ENCODE measurements at places on chromosomes 2 and 18.
A peak's percentile ranks its signal among the peaks of the same experiment; 100 is the strongest.

- peak; percentile 8 for DNase-seq
These were observed 46.2 kb downstream of the MEIS1 start for GRCh38 chr2:66481100-66481549.

DNA sequence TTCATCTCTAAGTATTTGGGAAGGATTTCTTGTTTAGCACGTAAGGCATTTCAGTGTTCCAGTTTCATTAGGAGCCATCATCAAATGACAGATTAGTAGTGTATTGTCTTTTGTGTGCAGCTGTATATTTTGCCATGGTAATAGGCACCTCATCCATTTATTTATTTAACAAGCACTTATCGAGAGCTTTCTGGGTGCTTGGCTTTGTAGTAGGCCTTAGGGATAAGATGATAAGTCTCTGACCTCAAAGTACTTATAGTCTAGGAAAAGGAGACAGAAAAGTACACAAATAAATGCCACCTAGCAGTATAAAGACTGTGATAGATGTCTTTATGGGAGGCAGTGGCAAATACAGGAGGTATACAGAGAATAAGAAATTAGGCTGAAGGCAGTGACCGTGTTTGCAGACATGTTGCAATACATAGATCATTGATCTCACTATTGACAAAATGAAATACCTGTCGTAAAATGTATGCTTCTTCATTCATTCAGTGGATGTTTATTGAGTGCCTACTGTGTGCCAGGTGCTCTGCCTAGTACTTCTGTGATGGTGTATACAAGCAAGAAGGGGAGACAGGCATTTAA lies 265.9 kb downstream of the SETBP1 start:
- DNase-seq = no peak

GRCh38 chr2:168060986-168061750 lies 186.2 kb downstream of the STK39 start:
- DNase-seq = no peak

GRCh38 chr18:8303151-8303755 lies 306.0 kb upstream of the RAB12 start:
- DNase-seq = no peak

GRCh38 chr2:8571792-8572499 lies 109.9 kb upstream of the ID2 start:
- no peak for DNase-seq

All from urothelium cell line (cell line).